Activated T-helper 2 cell treated with anti-CD3 and anti-CD28 coated beads, Interferon-gamma antibody, Interleukin-2, Interleukin-4, amounts not matched to agents 10 μg/mL and 5 μg/mL and 100 μg/mL, durations not matched to agents 14 hours and 24 hours and 36 hours (primary cell): ENCODE measurements at places on chromosomes 3 and 15.

DNA sequence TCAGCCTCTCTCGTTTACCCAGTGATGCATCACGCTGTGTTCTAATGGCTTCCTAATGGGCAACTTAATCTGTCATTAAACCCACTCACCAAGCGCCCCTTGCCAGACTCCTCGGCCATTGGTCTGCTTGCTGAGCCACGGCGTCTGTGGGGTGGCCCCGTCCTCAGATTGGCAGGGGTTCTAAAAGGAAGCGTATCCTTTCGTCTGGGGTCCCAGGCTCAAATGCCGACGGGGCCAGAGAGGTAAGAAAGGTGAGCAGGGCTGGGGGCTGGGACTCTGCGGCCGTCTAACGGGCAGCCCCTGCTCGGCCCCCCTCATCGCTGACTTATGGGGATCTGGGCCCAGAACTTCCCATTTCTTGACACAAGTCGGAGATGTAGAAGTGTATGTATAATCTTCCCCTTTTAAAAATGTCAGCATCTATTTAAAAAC is 315.1 kb upstream of the PROK2 start:
- peak overlapping the region; percentile 76 for H3K4me3 ChIP-seq
- peaks cover 12% of the 10 kb centered on the region for H3K27me3 ChIP-seq
- peaks cover 25% of the 10 kb centered on the region for H3K4me1 ChIP-seq

DNA sequence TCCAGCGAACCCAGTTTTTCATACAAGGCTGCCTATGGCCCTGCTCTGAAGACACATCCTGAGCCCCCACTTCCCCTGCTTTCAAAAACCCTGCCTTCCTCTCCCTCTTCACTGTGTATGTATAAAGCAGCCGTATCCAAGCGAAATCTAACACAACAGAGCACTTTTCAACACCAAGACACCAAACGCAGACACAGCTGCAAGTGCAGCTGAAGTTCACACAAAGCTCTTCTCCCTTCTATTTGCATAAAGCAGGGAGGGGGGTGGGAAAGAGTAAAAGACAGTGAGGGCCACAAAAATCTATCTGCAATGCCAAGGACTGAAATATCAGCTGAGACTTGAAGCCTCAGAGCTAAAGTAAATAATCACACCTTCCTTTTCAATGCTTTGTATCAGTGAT is 35.1 kb upstream of the CSPG5 start:
- peaks cover 3% of the 10 kb centered on the region for H3K4me1 ChIP-seq
- H3K27me3 ChIP-seq, result no peaks in the 10 kb centered on the region
- peaks cover 51% of the 10 kb centered on the region for H3K36me3 ChIP-seq

- no peak overlapping the region for H3K4me3 ChIP-seq
- H3K36me3 ChIP-seq, result peaks cover 1% of the 10 kb centered on the region
- no peak overlapping the region for H3K27ac ChIP-seq
- DNase-seq, result no peak
- H3K27me3 ChIP-seq, result no peaks in the 10 kb centered on the region
- H3K4me1 ChIP-seq, result peaks cover 62% of the 10 kb centered on the region
These were observed 112.9 kb downstream of the AKAP13 start for GRCh38 chr15:85493260-85493659.

DNA sequence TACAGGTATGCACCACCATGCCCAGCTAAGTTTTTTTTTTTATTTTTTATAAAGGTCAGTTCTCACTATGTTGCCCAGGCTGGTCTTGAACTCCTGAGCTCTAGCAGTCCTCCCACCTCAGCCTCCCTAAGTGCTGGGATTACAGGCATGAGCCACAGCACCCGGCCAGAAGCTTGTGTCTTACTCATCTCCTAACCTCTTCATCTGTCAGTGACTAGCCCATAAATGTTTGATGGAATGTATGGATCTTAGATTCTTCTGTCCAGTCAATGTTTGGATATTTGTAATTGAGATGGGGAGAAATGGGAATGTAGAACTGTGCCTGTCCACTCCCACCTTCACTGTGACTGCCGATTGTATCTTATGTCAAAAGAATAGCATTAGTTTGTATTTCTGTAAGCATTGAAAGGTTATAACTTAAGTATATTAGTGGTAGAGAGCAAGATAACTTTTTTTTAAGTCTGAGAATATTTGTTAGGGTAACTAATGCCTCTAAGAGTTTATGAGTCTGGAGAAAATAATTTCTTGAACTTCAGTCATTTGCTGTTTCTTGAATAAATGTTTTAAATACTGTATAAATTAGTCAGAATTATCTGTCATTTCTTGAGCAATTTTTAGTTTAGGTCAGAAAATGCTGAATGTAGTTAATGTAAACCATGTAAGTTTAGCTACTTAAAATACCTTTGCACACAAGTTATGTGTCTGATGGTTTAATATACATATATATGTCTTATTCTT is 215.3 kb upstream of the CGNL1 start:
- H3K27me3 ChIP-seq, result no peaks in the 10 kb centered on the region
- H3K4me3 ChIP-seq, result no peak overlapping the region
- peaks cover 11% of the 10 kb centered on the region for H3K36me3 ChIP-seq
- peaks cover 6% of the 10 kb centered on the region for H3K4me1 ChIP-seq

- DNase-seq, result no peak
- H3K27me3 ChIP-seq, result peaks cover 5% of the 10 kb centered on the region
- H3K36me3 ChIP-seq, result no peaks in the 10 kb centered on the region
- peaks cover 21% of the 10 kb centered on the region for H3K4me1 ChIP-seq
- no peak overlapping the region for H3K4me3 ChIP-seq
These were observed 93.4 kb downstream of the CCNL1 start for GRCh38 chr3:157066335-157067098.

DNA sequence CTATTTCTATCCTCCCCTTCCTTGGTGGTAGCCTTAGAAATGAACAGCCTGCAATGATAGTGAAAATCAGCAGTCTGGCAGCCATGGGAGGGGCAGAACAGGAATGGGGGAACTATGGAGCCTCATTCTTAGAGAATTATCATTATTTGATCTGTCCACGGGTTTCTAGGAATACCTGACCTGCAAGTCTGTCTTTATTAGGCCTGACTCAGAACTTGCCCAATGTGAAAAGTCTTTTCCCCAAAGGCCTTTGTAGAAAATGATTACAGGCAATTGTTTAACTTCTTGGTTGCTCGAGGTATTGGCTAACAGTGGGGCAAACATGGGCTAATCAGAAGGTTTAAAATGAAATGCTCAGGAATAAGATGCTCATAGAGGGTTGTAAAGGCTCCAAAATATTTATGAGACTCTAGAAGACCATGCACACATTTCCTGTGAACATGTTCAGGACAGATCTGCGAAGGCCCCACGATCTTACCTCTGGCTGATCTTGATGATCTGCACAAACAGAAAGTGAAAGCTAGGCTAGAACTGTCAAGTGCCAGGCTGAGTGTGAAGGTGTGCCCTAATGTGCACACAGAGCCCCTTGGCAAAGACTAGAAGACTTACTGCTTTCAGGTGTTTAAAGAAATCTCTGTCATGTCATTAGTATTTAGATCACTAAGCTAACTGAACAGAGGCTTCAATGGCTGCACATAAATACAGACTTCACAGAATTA is 39.6 kb upstream of the LAMP3 start:
- no peaks in the 10 kb centered on the region for H3K27me3 ChIP-seq
- H3K27ac ChIP-seq, result peak overlapping the region; percentile 64
- H3K36me3 ChIP-seq, result peaks cover 30% of the 10 kb centered on the region
- H3K4me3 ChIP-seq, result peak overlapping the region; percentile 24
- peak; percentile 23 for DNase-seq

- peaks cover 8% of the 10 kb centered on the region for H3K4me1 ChIP-seq
- peaks cover 64% of the 10 kb centered on the region for H3K36me3 ChIP-seq
- no peak for DNase-seq
These were observed 39.0 kb downstream of the U2SURP start for GRCh38 chr3:143040261-143040879.

DNA sequence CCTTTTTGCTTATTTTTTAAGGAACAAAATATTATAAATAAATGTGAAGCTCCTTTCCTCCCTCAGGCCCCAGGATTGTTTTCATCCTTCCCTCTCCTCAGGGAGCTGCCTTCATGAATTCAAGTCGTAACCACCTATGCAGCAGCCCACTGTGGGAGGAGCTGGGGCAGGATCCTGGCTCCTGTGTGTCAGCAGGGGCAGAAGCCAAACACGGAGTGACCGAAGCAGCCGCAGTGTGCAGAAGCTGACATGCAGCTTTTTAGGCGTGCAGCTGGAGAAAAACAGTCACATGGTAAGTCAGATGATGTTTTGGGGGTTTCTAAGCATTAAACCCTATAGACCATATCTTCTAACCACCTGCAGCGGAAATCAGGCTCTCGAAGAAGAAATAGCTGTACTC is 231.3 kb downstream of the OCA2 start:
- H3K4me3 ChIP-seq, result no peak overlapping the region
- no peaks in the 10 kb centered on the region for H3K27me3 ChIP-seq
- H3K36me3 ChIP-seq, result no peaks in the 10 kb centered on the region
- DNase-seq, result no peak
- H3K4me1 ChIP-seq, result no peaks in the 10 kb centered on the region

DNA sequence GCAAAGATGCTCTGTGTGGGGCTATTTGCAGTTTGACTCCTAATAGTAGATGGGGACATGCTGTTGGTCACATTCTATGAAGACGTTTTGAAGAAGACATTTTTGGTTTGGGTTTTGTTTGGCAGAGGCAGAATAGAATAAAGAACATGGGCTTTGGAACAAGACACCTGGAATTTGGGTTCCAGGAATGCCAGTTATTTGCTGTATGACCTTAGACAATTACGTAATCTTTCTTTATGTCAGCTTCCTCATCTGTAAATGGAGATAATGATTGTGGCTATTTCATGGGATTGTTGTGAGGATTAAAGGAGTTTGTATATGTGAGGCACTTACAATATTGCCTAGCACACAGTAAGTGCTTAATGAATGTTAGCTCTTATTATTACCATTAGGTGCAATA is 91.6 kb downstream of the MESD start:
- H3K27ac ChIP-seq, result no peak overlapping the region
- no peak for DNase-seq
- H3K27me3 ChIP-seq, result no peaks in the 10 kb centered on the region

DNA sequence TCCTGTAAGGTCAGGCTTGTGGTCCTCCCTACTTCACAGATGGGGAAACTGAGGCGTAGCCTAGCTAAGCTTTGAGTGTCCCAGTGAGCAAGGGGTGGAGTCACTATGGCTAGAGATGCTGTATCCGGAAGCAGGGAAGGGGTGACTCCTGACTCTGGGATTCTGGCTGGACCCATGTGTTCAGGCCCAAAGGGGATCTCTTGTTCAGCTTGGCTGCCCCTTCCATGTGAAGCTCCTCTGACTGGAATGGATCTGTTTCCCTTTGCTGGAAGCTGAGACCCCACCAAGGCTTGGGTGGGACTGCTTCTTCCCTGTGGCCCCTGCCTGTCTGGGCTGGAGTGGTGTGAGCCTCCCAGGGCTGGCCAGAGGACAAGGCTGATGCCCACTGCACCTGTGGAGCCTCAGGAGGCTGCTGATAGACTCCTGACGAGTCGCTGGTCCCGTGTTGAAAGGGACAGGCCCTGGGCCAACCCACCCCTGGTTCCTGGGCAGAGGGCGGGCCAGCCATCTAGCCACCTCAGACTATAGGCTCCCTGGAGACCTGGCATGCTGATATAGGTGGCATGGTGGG is 1.0 kb downstream of the MAPKAPK3 start:
- no peak for DNase-seq
- H3K4me3 ChIP-seq, result peak overlapping the region; percentile 95
- H3K27me3 ChIP-seq, result no peaks in the 10 kb centered on the region
- H3K36me3 ChIP-seq, result peaks cover 78% of the 10 kb centered on the region
- peaks cover 65% of the 10 kb centered on the region for H3K4me1 ChIP-seq

DNA sequence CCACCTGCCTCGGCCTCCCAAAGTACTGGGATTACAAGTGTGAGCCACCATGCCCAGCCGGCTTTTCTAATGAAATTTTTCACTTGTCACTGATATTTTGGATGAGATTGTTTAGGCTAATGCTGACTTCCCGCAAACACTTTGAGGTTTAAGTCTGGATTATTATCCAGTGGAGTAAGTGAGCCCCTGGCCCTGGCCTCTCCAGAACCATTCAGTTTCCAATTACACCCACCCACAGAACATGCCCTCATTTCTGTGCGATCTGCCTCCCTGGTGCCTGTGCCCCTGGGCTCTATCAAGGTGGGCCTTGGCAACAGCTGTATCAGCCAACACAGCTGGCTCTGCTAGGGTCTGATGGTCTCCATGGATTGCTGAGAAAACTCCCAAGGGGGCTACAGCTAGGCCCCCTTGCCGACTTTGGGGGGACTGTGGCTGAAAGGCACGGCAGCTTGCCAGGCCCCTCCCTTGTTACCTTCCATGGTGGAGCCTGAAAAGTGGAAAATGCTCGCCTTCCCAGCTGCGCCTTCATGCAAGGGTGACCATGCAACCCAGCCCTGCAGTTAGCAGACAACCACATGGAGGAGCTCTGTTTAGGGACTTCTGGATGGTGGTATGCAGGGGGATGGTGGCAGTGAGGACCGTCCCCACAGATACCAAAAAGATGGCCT is 288.9 kb downstream of the FAM43A start:
- no peaks in the 10 kb centered on the region for H3K4me1 ChIP-seq
- peaks cover 13% of the 10 kb centered on the region for H3K27me3 ChIP-seq
- no peak for DNase-seq
- H3K4me3 ChIP-seq, result no peak overlapping the region
- H3K27ac ChIP-seq, result no peak overlapping the region

DNA sequence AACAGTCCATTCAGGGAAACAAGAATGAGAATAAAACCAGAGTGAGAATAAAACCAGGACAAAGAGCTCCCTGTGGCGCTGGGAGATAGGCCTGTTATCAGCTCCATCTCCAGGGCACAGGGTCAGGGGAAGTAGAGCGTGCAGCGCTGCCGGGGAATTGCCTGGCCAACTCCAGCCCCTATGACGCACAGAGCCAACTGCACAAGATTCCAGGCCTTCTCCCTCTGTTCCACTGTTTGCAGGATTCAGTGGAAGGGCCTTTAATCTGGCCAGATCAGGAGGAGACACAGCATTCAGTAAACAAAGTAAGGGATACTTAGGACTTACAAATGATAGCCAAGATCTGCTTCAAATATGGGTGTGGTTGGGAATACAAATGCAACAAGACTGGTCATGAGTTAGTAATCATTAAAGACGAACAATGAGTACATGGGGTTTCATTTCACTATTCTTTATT is 49.4 kb downstream of the ITGB5 start:
- H3K27me3 ChIP-seq, result peaks cover 37% of the 10 kb centered on the region
- no peak overlapping the region for H3K4me3 ChIP-seq
- DNase-seq, result no peak
- H3K36me3 ChIP-seq, result no peaks in the 10 kb centered on the region
